ENCODE measurements at places on chromosomes 1 and 21. TPM values are rescaled to one million over a fixed set of nuclear protein-coding genes. Genes with fewer than 3 reads are reported as not detected.

DNA sequence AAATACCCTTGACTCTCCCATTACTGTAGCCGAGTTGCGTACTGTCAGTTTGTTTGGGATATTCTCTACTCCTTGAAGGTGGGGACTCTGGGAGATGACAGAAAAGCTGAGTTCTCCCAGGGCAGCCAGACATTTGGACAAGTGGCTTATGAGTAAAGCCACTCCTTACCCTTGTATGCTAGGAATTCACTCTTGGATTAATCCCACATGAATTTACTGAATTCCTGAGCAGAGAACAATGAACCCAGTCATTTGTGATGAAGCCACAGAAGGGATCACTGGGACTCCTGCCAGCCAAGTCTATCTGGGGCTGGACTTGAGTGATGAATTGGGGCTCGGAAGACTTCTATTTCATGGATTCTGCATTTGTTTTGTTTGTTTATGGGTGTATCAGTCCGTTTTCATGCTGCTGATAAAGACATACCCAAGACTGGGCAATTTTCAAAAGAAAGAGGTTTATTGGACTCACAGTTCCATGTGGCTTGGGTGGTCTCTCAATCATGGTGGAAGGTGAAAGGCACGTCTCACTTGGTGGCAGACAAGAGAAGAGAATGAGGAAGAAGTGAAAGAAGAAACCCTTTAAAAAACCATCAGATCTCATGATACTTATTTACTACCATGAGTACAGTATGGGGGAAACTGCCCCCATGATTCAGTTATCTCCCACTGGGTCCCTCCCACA lies 25.1 kb downstream of the C1orf116 start:
- no peak for DNase-seq

GRCh38 chr21:15932726-15933125 lies 202.9 kb downstream of the USP25 start:
- DNase-seq = no peak

DNA sequence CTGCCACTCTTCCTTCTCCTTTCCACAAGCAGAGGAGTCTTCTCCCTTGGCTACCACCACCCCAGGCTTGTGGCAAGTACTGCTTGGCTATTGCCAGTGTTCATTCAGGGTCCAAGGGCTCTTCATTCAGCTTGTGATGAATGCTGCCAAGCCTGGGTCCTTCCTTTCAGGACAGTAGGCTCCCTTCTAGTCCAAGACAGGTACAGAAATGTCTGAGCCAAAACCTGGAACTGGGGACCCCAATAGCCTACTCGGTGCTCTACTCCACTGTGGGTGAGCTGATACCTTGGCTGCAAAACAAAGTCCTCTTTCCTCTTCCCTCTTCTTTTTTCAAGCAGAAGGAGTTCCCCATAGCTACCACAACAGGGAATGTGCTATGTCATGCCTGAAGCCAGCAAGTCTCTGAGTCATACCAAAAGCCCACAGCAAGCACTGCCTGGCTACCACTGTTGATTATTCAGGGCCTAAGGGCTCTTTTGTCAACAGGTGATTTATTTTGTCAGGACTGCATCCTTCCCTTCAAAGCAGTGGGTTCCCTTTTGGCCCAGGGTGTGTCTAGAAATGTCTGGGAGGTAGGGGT lies 268.9 kb downstream of the HHAT start:
- DNase-seq = peak; percentile 15

- DNase-seq = no peak
Observed at GRCh38 chr1:222750651-222751050, 13.6 kb downstream of the FAM177B start.

DNA sequence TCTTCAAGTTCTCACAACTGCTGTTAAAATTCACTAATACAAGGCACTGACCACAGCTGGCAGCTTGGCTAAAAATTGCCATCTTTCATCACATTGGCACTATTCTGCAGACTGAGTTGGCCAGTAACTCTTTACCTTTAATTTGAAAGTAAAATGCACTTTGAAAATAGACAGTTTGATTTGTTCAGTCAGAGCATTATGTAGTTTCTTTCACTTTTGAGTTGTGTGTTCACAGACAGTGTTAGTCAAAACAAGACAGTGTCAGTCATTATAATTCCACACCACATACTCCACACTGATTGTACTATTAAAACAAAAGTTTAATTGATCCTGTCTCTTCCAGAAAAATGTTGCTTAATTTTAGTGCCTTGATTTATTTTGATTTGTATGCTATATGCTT lies 160.7 kb downstream of the SDCCAG8 start:
- no peak for DNase-seq

GRCh38 chr1:25705699-25706098 lies 89.1 kb downstream of the MAN1C1 start:
- no peak for DNase-seq

GRCh38 chr1:17502326-17502778 lies 37.1 kb upstream of the ARHGEF10L start:
- DNase-seq = peak; percentile 81

- DNase-seq = no peak
Observed at GRCh38 chr1:58446368-58446767, 100.2 kb downstream of the OMA1 start.

GRCh38 chr1:17377325-17377953 lies 5.4 kb downstream of the PADI6 start:
- no peak for DNase-seq

DNA sequence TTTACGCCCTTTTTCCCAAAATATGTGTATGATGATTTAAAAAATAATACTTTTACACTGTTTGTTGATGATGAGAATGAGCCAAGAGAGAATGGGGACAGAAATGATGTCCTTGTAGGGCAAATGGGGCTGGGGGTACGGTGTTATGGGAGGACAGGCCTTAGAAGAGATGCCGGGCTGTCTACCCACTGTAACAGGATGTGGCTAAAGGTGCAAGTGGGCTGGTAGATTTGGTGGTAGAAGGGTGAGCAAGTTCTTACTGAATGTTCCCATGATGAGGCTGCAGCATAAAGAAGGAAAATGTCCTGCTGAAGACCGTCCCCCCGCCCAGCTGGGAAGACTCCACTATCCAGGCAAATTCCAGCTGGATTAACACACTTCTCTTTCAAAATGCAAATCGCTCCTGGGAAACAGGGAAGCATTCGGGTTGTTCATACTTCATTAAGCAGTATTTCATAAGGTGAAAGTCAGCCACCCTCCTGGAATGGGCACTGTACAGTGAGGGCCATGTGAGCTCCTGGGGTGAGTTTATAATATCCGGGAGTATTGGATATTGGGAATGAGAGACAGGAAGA lies 14.0 kb downstream of the GPA33 start:
- DNase-seq = no peak

DNA sequence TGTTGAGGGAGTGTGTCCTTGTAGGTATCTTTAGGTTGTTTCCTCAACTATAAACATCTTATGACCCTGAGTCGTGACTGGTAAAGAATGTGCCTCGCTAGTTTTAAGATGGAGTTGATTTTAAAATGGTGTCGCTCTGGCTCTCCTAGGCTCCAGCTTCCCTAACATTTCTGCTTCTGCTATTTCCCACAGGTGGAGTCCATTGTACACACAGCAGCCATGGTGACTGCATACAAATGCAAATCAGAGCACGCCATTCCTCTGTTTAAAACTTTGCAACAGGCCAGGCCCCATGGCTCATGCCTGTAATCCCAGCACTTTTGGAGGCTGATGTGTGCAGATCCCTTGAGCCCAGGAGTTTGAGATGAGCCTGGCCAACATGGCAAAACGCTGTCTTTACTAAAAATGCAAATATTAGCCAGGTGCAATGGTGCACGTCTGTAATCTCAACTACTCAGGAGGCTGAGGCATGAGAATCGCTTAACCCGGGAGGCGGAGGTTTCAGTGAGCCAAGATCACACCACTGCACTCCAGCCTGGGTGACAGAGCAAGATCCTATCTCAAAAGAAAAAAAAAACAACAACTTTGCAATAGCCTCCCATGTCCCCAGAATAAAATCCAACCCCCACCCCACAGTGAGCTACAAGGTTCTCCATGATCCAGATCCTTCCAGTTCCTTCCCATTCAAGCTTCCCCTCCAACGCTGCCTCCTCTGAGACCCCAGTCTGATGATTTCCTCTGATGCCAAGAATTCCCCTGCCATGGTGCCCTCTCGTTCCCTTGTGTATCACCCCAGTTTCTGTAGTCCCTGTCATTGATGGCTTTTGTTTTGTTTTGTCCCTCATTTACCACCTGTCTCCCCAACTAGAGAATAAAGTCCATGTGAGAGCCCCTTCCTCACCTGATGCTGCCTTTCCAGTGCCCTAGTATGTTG lies 36.9 kb upstream of the KLHDC7A start:
- no peak for DNase-seq

DNA sequence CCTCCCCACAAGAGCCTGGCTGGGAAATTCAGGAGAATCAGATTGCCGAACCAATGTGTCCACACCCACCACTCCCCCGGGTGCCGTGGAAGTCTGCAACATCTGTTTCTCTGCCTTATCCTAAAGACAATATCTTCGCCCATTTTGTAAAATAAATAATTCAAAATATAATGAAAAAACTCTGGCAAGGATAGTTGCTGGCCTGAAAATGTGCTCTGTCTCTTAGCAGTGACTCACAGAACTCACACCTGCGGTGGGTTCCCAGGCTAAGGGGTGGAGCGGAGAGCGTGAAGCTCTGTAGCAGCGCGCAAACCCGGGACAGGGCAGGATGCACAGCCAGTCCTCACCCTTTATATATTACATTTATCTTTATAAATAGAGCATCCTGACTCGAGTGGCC lies 99.9 kb downstream of the COLGALT2 start:
- DNase-seq = no peak

GRCh38 chr1:64864018-64864940 lies 102.1 kb downstream of the JAK1 start:
- peak; percentile 54 for DNase-seq

DNA sequence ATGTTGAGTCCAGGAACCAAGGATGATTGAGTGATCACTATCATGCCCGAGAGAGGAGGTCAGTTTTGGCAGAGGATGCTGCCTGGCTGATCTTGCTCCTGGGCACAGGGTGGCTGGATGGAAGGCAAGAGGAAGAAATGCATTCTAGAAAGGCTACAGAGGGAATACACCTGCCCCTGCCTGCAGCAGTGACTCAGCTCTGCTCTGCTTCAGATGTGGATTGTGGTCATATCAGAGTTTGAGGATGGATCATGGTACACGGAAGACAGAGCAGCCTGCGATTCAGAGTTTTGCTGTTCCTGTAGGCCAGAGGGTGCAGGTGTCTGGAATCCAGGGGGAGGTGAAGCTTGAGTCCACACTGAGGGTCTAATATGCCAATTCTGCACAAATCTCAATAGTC lies 37.2 kb downstream of the PCP4 start:
- DNase-seq = no peak

- no peak for DNase-seq
Observed at GRCh38 chr1:167808104-167808503, 86.3 kb downstream of the MPZL1 start.

DNA sequence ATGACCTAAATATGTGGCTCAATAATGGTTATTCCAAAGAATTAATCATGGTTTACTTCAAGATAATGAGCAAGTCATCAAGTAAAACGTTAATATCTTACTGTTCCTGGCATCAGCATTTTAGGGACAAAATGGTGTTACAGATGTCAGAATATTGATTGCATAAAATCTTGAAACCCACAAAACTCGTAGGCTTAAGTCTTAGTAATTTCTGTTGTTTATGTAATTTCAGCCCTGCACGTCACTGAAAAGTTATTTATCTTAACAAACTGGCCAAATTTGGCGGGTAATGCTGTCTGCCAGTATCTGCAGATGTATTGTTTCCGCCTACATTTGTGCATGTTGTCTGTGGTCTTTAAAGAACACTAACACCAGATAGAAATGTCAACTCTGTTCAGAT lies 25.8 kb downstream of the CDC7 start:
- no peak for DNase-seq

DNA sequence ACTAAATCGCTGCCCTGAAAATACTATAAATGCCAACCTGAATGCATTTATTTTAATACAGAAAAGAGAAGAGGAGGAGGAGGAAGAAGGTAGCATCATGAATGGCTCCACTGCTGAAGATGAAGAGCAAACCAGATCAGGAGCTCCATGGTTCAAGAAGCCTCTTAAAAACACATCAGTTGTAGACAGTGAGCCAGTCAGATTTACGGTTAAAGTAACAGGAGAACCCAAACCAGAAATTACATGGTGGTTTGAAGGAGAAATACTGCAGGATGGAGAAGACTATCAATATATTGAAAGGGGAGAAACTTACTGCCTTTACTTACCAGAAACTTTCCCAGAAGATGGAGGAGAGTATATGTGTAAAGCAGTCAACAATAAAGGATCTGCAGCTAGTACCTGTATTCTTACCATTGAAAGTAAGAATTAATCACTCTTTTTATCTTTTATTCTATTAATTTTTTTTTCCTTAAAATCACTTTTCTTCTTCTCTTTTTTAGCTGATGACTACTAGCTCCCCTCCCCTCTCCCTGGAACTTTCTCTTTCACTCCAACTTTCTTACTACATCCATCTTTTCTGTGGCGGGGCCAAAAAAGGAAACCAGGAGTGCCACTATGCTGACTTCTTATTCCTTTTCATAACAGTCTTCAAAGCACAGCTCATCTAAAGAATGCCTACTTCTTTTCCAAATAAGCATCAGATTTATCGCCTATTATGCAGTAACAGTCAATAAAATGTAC lies 36.3 kb downstream of the FUBP1 start:
- no peak for DNase-seq

DNA sequence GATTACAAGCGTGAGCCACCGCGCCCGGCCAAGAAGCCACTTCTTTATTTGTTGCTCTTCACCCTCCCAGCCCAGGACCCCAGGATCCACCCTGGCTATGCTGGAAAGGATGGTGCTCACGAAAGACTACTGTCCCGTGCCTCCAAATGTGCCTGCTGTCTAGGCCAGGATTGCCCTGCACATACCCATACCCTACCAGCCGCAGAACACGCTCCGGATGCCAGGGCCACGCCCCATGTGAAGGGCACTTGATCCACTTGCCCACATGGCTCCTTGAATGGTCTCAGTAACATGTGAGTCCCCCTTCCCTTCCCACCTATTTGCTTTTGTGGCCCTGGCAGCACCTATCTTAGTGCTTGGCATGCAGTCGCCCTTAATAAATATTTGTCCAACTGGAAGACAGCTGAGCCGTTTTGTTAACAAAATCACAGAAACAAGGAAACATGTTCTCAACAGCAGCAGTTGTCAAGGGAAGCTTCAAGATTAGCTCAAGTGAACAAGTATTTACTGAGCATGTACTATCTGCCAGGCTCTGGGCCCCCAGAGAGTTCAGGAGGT lies 13.8 kb upstream of the UBXN10 start:
- no peak for DNase-seq

- DNase-seq = no peak
Observed at GRCh38 chr21:20507783-20508182, 490.4 kb upstream of the NCAM2 start.

DNA sequence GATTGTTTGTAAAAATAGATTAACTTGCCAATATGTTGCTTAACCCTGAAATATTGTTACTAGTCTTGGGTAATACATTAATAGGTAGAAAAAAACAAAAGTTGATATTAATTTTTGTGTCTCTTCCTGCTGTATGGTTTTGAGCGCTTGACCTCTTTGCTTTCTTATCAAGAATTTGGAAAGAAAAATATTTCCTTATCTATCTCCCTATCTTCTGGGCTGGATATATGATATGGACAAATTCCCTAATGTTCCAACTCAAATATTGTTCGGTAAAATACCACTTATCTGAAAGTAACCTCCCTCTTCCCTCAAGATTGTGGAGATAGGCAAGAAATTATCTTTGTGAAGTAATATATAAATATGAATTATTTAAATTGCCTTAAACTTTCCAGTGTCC lies 57.3 kb downstream of the ADGRL4 start:
- no peak for DNase-seq

Gene KRTAP25-1
- total RNA-seq = not detected

Gene LRRN2
- total RNA-seq = 0.88 TPM

Gene OR2L8
- not detected for total RNA-seq

Gene IGSF3
- 0.68 TPM for total RNA-seq

Gene NEK2
- total RNA-seq = not detected
